ENCODE measurements at places on chromosomes 7 and 10.

GRCh38 chr10:42646687-42647640, 8.6 kb upstream of the ZNF33B start:
- no peak for DNase-seq

GRCh38 chr10:124614003-124614659, 130.0 kb downstream of the FAM53B start:
- peak; percentile 87 for DNase-seq

DNA sequence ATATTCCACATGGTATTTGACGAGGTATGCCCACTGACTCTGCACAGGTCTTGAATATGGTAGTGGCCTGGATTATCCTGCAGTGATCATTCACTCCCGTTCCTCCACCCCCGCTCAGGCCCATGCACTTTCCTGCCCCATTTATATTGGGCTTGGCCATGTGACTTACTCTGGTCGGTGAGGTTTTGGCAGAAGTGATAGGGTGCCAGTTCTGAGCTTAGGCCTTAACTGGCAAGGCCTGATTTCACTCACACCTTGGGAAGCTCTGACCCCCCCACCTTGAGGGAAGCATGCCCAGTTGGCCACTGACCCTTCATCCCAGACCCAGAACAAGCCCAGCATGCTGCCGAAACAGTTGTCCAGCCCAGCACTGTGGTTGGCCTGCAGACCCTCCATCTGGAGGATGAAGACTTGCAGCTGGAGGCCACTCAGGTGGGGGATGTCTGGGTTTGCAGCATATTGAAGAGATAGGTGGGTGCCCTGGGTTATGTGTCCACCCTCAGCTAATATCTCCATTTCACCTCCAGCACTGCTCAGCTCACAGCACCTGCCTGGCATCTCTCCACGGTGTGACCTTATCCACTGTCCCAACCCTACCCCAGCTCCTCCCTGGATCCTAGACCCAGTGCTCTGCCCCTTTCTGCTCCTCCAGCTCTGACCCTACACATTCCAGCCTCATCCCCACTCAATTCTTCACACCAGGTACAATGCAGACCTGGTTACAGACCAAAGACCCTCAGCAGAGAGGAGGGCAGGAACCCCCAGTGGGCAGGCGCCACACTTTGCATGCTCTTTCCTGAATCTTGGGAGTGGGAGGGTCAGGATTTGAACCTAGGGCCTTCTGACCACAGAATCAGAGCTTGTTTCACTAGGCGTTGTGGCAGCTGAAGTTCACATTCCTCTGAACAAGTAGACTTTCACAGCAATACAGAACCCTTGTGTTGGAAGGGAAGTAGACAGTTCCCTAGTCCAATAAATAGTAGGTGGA, 138.1 kb upstream of the CHST15 start:
- DNase-seq: peak; percentile 41

DNA sequence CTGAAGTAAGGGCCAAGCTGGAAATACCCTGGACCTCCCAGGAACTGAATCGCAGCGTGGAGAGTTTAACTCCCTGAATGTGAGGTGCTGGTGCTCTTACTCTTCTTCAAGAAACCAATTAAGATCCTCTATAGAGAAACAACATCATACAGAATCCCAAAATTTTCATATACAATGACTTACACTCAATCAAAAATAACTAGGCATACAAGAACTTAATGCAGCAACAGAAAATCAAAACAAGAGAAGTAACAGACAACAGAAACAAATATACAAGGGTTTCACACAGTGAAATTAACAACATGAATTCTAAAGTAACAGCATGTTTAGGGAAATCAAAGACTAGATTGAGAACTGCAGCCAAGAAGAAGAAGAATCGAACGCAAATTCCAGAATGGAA, 37.7 kb downstream of the RNF216 start:
- no peak for DNase-seq

GRCh38 chr7:116952635-116953371, 498 bp upstream of the ST7 start:
- no peak for DNase-seq
